Left lobe of liver (tissue), 2 donors: ENCODE measurements at places on chromosomes 1 and 21.
A peak's percentile ranks its signal among the peaks of the same experiment; 100 is the strongest.

DNA sequence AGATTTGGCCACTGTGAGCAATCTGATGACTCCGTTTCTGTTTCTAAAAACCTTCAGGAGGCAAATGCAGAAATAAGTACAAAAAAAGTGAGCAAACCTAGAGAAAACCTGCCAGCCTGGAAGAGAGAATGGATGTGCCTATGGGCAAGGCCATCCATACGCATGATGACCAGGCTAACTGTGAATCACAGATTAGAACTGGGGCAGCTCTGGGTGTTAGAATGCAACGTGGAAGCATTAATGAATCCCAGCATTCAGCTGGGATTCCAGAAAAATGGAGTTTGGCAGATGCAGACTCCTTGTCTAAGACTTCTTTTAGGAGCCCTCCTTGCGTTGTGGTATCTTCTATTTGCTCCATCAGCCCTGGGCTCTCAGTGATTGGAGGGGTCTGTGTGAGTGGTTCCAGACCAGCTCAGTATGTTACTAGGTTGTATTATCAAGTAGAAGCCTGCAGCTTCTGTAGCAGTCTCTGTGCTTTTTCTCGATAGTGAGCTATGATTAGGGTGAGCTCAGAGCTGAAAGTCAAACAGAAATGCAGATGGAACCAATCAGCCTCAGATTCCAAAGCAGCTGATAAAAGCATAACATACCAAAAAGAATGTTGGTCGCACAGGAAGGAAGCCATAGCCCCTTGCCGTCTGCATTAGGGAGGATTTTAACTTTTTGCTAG, 154.0 kb downstream of the PSMG1 start:
- DNase-seq: no peak

DNA sequence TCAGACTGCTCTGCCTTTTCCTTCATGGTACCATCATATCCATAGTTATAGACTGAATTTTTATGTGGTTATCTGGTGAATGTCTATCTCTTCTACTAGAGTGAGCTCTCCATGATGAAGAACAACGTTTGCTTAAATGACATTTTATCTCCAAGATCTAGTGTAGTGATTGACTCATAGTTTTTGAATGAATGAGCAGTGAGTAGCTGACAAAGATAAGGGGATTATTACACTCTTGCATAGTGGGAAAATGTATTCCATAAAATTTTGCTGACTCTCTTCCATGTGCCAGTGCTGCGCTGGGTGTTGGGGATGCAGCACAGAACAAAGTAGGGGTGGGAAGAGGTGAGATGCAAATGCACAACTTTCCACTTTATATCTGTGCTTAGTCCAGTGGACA, 147.7 kb downstream of the TGFB2 start:
- DNase-seq: no peak

DNA sequence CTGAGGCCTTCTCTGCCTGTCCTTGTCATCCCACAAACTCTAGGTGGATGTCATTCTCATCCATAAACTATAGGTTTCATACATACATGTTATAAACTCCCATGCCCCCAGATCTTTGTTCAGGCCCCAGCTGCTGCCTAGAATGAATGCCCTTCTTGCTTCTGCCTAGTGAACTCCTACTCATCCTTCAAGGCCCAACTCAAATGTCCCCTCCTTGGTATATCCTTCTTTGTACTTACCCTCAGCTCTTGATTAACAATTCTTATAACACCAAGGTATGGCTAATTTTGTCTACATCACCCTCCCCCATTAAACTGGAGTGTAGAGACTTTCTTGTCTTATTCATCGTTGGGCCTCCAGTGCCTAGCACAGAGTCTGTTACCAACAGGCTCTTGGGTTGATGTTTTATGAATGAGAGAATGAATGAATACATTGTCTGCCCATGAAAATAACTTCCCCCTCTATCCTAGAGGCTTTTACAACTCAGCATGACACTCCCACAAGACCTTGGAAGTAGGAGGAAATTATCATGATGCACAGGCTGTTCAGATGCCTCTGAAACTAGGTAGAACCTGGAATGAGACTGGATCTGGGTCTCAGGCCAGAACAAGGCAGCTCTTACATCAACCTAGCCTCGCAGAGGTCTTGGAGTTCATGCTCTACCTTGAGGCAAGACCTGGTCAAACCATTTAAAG, 26.9 kb downstream of the EPHB2 start:
- no peak for DNase-seq

- DNase-seq: peak; percentile 11
These were observed 43.4 kb downstream of the CDCP2 start for GRCh38 chr1:54109129-54110090.

DNA sequence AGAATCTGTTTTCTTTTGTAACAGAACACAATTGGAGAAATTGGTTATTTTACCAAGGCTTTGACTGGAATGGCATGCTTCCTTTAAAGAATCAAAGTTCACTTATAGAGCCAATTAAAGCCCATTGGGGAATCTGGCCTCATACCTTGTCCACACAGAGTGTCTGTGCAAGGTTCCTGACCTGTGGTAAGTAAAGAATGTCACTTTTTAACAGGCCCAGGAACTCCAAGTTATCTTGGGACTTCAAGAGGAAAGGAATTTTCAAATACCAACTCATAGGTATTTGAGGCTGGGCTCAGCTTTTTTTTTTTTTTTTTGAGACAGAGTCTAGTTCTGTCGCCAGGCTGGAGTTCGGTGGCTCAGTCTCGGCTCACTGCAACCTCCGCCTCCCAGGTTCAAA, 2.3 kb upstream of the CATSPERE start:
- DNase-seq: no peak

GRCh38 chr1:96238426-96238825, 483.2 kb upstream of the PTBP2 start:
- DNase-seq: no peak

DNA sequence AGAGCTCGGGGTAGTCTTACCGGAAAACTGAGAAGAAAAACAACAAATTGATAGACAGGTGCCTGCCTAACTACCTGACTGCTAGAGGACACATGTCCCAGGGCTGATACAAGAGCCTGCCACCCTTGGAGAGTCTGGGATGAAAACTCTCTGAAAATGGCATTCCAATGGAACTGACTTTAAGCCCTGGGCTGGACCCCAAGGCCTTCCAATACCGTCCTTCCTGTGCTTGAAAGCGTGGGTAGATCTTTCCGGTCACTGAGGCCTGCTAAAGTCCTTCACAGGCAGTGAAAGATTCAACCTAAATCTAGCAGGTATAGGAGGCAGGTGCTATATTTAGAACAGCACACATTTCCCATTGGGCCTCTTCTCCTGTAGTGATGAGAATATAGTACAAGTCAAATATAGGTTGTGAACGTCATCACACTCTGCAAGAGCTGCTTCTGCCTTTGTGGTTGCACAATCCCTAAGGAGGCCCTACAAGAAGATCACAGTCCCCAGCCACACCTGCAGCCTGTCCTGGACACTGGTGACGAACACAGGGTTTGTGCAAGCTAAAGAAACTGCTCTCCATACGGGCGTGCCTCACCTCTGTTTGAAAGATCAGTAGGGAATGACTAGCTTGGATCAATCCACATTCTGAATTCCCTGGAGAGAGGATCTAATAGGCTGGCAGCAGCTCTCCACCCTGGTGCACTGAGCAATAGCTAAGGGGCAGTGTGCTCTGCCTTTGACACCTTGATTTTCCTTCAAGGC, 876 bp upstream of the CHML start:
- no peak for DNase-seq

DNA sequence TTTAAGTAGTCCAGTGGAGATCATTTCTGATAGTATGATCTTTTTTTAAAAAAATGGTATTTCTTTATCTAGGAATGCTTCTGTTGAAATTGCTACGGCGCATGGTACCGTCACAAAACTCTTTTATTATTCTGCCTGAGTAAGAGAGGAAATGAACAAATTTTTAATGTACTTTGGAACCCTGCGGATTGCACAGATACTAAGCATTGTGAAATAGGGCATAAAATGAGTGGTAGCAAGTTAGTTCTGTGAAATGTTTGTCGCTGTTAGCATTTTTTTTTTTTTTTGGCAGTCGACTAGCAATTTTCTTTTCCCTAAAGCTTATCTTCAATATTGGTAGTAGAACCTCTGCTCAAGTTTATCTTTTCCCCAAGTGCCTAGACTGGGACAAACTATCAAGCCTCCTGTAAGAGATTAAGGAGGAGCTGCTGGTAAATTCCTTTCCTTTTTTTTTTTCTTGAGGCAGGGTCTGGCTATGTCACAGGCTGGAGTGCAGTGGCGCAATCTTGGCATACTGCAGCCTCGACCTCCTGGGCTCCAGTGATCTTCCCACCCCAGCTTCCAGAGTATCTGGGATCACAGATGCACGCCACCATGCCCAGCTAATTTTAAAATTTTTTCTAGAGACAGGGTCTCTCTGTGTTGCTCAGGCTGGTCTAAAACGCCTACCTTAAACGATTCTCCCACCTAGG, 2.2 kb downstream of the ITSN1 start:
- peak; percentile 56 for DNase-seq

- DNase-seq: no peak
These were observed 71.6 kb upstream of the RGS18 start for GRCh38 chr1:192086644-192087043.

DNA sequence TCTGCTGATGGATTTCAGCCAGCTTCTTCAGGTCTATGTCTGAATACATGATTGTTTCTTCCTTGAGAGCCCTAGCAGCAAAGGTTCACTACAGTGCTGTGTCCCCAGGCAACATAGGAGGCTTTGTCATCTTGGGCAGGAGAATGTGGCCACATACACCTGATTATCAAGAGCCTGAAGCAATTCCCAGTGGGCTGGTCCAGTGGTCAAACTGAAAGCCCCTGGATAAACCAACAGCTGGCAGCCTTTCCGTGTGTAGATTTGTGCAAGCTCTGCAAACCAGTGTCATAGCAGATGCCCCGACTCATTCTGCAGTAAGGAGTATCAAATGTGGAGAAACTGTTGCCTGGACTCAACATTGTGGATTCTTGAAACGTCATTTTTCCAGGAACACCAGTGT, 2.3 kb upstream of the GIPC2 start:
- DNase-seq: no peak

DNA sequence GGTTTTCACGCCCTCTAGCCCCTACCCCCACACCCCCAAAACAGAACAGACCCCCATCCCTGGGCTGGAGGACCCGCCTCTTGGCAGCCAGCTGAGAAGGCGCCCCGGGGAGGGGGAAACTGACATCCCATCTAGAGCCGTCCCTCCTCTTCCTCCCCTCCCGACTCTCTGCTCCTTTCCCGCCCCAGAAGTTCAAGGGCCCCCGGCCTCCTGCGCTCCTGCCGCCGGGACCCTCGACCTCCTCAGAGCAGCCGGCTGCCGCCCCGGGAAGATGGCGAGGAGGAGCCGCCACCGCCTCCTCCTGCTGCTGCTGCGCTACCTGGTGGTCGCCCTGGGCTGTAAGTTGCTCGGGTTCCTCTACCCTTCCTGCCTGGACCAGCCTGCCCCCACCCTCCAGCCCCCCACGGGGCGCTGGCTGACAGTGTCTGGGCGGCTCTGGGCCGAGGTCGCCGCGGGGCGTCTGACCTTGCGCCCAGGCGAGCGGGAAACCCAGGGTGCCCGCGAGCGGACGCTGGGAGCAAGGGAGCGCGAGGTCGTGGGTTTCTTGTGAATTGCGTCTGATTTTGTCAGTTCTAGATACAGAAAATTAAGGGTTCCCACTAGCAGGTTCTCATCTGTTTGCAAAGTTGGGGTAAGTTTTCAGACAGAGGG, 618 bp downstream of the JAM2 start:
- no peak for DNase-seq

- no peak for DNase-seq
These were observed 83.6 kb downstream of the RUNX1 start for GRCh38 chr21:34965200-34966174.

DNA sequence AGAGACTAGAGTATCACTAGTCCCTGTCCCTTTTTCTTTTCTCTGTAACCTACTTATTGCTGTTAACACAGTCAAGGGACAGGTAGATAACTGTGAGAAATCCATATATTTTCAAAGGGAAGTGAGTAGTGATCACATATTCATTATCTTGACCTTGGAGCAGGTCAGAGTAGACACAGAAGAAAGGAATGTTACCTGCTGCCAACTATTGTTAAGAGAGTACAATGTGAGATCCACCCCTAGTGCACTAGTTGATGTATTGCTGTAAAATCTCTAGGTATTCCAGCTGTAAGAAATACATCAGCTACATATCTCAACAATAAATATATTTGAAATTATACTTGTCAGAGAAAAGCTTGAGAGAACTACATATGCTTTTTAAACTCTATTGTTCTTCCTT, 68.7 kb upstream of the ADGRL2 start:
- no peak for DNase-seq

DNA sequence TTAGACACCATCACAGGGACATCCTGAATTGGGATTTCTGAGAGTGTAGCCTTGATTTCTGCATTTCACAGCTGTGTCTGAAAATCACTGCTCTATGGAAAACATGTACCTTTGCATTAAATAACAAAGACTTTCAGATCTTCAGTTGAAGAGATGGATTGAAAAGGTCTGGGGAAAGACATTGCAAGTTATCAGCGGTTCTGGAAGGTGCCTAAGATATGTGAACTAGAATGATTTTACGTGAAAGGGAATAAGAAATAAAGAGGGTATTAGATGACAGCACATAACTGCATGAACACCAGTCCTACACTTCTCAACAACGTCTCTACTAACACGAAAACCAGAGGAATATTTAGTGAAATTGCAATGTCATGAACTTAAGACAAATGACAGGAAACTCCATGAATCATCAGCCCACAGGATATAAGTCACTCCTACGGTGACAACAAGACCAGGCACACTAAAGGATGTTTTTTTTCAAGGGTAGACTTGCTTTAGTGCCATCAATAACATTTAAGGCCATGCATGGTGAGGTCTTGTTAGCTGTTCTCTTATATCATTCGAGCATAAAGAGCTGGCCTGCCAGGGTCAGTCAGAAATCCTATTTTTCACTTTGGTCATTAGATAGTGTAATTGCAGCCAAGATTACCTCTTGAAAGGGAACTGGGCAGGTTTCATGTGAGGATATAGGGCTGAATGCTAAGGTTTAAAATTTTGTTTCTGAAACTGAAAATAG, 283.1 kb downstream of the GRIK1 start:
- DNase-seq: no peak

DNA sequence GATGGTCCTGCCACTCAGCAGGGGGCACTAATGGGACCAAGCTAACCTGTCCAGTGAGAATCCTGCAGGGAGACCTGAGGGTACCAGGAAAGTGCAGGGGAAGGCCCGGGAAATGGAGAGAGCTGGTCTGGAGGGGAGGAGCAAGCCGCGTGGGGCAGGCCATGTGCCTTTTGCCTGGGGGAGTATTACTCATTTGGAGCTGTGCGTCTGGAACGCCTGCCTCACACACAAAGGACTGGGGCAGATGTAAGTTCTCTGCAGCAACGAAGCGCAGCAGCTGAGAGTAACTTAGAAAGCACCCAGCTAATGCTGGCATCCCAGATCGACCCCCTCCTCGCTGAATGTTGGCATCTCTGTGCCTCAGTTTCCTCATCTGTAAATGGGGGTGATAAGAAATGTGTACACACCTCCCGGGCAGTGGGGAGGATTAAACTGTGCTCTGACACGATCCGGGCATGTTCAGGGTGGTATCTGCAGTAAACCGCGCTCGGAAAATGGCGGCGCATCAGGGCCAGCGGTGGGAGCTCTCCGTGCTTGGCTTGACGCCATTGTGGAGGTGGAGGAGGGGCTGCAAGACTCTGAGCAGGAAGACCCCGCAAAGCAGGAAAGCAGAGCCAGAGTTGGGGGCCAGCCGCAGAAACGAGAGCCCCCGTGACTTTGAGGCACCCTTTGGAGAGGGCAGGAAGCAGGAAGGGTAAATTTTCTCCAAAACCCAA, 212.5 kb downstream of the NPHP4 start:
- no peak for DNase-seq

GRCh38 chr1:59738591-59739015, 76.1 kb upstream of the HOOK1 start:
- no peak for DNase-seq
